ENCODE measurements at places on chromosomes 7 and 10. TPM values are rescaled to one million over a fixed set of nuclear protein-coding genes. Genes with fewer than 3 reads are reported as not detected.

- no peak for DNase-seq
- H3K4me1 ChIP-seq: peaks cover 15% of the 10 kb centered on the region
- H3K4me3 ChIP-seq: no peak overlapping the region
- H3K27me3 ChIP-seq: no peaks in the 10 kb centered on the region
- H3K27ac ChIP-seq: no peak overlapping the region
- peaks cover 6% of the 10 kb centered on the region for H3K36me3 ChIP-seq
These were observed 156.5 kb downstream of the SGMS1 start for GRCh38 chr10:50467209-50467608.

DNA sequence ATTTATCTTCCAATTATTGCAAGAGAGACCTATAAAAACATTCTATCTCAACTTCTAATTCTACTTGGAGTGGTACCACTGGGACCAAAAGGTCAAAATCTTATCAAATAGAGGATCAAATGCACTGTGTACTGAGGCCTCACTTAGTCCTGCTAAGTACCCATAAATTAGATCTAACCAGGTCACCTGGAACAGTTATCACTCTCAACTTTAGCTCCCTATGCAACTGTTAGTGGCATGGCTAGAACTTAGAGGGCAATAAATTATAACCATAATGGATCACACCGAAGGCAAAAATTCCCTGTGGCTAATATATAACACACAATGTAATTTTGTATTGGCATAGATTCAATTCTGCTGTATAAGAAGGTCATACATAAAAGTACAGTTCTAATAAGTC lies 428.9 kb downstream of the PCDH15 start:
- H3K27me3 ChIP-seq: no peaks in the 10 kb centered on the region
- H3K4me3 ChIP-seq: no peak overlapping the region
- no peaks in the 10 kb centered on the region for H3K4me1 ChIP-seq
- H3K36me3 ChIP-seq: no peaks in the 10 kb centered on the region
- no peak overlapping the region for H3K27ac ChIP-seq
- no peak for DNase-seq

DNA sequence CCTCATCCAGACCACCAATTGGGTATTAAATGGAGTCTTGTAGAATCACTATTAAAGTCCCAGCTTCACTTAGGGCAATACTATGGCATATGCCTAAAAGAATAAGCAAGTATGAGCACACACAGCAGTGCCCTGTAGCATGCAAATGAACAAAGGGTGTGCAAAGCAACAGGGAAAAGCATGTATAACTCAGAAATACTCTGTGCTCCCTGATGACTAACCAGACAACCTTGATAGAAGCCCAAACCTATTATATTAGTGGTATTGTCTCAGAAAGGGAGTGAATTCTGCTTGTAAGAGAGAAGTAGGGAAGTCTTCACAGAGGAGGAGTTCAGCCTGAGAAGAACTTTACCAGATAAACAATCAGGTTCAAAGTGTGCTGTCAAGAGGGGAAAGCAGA lies 131.2 kb downstream of the DGKI start:
- H3K4me3 ChIP-seq: no peak overlapping the region
- DNase-seq: no peak
- H3K27ac ChIP-seq: no peak overlapping the region

DNA sequence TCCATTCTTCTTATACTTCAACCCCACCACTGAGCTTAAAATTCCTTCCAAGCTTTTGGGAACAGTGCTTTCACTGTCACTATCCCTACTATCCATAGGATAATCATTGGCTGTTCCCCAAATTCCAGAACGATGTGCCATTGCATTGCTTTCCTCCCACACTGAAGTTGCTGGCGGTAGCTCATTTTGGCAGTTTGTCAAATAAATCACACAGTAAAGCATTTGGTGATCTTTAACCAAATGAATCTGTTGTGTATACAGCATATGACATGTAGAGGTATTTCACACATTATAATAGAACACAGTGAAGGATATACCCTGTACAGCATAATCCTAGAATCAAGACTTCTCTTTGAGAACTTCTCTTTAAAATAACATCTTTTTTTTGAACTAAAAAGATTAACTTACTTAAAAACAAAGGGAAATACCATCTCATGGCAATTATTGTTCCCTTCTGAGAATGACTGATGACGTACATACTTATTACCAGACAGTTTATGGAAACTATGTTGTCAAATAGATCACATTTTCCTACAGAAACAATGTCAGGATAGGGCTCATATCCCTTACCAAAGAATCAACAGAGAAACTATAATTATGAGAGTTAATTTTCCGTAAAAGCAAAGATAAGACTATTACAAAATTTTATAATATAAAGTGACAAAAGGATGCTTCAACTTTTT lies 93.6 kb downstream of the CTNNA3 start:
- H3K27me3 ChIP-seq: no peaks in the 10 kb centered on the region
- H3K36me3 ChIP-seq: no peaks in the 10 kb centered on the region
- no peak overlapping the region for H3K27ac ChIP-seq
- H3K4me3 ChIP-seq: no peak overlapping the region
- H3K4me1 ChIP-seq: peaks cover 16% of the 10 kb centered on the region
- DNase-seq: no peak

DNA sequence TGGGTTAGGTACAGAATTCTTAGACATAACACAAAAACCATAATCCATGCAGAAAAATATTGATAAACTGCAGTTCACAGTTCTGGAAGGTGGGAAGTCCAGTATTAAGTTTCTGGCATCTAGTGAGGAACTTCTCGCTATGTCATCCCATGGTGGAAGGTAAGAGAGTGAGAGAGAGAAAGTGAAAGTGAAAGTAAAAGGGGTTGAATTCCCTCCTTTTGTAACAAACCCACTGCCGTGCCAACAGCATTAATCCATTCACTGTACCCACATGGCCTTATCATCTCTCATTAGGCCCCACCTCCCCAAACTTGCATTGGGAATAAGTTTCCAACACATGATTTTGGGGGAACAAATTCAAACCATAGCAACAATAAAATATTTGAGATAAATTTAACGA lies 17.1 kb downstream of the ZNF485 start:
- no peak overlapping the region for H3K27ac ChIP-seq
- DNase-seq: no peak
- no peaks in the 10 kb centered on the region for H3K27me3 ChIP-seq
- no peaks in the 10 kb centered on the region for H3K4me1 ChIP-seq
- H3K4me3 ChIP-seq: no peak overlapping the region

GRCh38 chr7:34011696-34012095 lies 106.4 kb downstream of the BMPER start:
- no peaks in the 10 kb centered on the region for H3K4me1 ChIP-seq
- H3K27ac ChIP-seq: no peak overlapping the region
- H3K4me3 ChIP-seq: no peak overlapping the region
- H3K36me3 ChIP-seq: no peaks in the 10 kb centered on the region
- peaks cover 4% of the 10 kb centered on the region for H3K27me3 ChIP-seq

DNA sequence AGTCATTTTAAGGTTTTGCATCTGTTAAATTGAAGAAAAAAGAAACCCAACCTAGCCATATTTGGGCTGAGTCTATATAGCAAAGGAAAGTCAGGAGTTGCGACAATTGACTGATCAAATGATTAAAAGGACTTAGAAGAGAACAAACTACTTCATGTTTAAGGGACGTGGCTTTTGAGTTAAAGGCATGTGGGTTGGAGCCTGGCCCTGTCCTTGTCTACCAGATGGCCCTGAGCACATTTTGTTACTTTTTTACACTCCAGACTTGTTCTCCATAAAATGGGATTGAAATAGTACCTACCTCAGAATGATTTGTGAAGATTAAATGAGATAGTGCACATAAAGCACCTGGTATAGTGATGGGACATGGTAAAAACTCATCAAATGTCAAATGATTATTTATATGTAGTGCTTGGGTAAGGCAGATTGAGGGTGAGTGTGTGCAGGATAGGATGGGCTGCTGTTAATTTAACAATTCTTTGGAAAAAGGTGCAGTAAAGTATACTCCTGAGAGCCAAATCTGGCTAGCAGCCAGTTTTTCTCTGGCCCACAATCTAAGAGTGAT lies 168.3 kb downstream of the KIF20B start:
- no peak for DNase-seq
- peaks cover 6% of the 10 kb centered on the region for H3K27me3 ChIP-seq
- no peak overlapping the region for H3K27ac ChIP-seq
- H3K4me1 ChIP-seq: no peaks in the 10 kb centered on the region
- H3K36me3 ChIP-seq: no peaks in the 10 kb centered on the region

DNA sequence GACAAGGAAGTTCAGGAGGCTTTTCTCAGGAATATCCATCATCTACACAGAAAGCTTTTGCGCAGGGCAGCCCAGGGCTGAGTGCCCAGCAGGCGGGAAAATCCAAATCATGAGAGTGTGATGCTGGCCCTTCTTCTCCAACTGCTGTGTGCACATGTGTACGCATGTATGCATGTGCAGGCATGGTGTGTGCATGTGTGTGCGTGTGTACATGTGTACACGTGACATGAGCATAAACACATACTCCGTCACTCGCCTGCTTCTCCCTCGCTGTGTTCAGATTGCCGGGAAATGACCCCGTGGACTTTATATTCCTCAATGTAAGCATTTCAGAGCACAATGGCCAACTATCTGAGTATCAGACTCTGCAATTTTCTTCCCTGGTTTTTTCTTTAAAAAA lies 85.1 kb downstream of the PRPF18 start:
- no peak for DNase-seq
- peaks cover 36% of the 10 kb centered on the region for H3K36me3 ChIP-seq
- peaks cover 33% of the 10 kb centered on the region for H3K4me1 ChIP-seq
- H3K4me3 ChIP-seq: no peak overlapping the region
- peak overlapping the region; percentile 82 for H3K27ac ChIP-seq

GRCh38 chr10:48941427-48942075 lies 1.9 kb upstream of the LRRC18 start:
- no peaks in the 10 kb centered on the region for H3K36me3 ChIP-seq
- no peak overlapping the region for H3K4me3 ChIP-seq
- peaks cover 12% of the 10 kb centered on the region for H3K4me1 ChIP-seq
- DNase-seq: no peak

- DNase-seq: no peak
- H3K4me3 ChIP-seq: no peak overlapping the region
- H3K27me3 ChIP-seq: no peaks in the 10 kb centered on the region
- H3K36me3 ChIP-seq: no peaks in the 10 kb centered on the region
- no peaks in the 10 kb centered on the region for H3K4me1 ChIP-seq
These were observed 224.2 kb upstream of the AUTS2 start for GRCh38 chr7:69374044-69374425.

DNA sequence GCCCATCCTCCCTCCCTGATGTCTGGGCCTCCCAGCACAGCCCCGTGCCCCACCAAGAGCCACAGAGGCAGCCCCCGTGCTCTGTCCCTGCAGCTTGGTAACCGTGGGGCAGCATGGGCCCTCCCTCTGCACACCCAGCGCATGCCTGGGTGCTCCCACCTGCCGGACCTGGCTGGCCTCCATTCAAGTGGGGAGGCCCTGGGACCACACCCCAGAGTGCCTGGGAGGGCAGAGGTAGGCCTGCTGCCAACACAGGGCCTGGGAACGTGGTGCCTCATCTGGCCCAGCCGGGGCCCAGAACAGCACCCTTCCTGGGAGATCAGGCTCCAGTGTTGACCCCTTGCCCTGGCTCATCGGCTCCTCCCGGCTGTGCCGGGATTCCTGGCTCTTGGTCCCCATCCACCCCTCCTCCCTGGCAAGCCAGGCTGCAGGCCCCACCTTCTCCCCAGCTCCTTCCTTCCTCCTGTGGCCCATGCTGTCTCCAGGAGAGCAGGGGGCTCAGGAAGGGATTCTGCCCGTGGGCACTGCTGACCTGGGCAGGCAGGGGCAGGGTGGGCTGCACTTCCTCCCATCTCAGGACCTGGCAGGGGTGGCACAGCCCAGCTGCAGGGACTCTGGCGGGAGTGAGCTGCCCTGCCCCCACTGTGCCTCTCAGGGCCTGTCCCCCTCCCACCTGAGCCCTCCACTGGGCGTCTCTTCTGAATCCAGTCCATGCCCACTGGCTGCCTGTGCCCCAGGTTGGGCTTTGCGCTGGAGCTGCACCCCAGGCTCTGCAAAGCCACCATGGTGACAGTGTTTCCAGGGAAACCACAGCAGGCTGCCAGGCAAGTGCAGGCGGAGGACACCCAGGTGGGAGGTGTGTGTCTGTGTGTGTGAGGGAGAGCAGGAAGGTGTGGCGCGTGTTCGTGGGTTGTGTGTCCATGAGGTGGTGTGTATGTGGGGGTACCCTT lies 32.6 kb downstream of the PWWP2B start:
- H3K27me3 ChIP-seq: no peaks in the 10 kb centered on the region
- no peak for DNase-seq
- H3K27ac ChIP-seq: peak overlapping the region; percentile 79
- H3K4me1 ChIP-seq: peaks cover 10% of the 10 kb centered on the region
- no peak overlapping the region for H3K4me3 ChIP-seq

DNA sequence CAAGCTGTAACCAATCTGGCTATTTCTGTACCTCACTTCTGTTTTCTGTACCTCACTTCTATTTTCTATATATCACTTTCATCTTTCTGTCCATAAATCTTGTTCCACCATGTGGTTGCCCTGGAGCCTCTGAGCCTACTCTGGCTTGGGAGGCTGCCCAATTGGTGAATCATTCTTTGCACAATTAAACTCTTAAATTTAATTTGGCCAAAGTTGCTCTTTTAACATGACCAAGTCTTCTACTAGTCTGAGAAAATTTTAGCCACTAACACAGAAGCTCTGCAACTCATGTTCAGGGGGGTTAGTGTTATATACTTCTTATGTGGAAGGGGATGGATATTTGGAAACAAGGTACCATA lies 503.5 kb downstream of the KIF20B start:
- H3K4me3 ChIP-seq: no peak overlapping the region
- H3K27me3 ChIP-seq: no peaks in the 10 kb centered on the region
- no peaks in the 10 kb centered on the region for H3K4me1 ChIP-seq
- H3K36me3 ChIP-seq: no peaks in the 10 kb centered on the region
- no peak overlapping the region for H3K27ac ChIP-seq

DNA sequence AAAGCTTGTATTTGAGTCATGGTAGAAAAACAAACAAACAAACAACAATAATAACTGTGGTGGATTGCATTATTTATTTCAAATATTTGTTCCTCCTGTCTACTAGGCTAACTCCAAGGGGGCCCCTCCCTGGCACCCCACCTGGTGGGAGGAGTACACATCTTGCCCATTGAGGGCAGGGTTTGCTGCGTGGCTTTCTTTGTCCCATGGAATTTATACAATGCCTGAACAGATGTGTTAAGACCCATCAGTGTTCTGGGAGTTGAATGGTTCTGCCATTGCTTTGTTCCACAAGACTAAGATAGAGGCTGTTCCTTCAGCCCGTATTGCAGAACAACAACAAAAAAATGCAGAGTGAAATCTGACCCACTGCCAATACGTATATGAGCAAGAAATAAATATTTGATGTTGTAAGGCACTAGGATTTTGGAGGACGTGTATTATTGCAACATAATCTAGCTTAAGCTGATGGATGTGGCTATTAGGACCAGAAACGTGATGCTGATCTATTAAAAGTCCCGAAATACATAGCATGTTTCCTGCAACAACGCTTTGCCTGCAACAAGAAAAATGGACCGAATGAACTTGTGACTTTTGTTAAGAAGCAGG lies 119.1 kb upstream of the JCAD start:
- peak overlapping the region; percentile 37 for H3K27ac ChIP-seq
- H3K4me1 ChIP-seq: peaks cover 18% of the 10 kb centered on the region
- H3K27me3 ChIP-seq: peaks cover 3% of the 10 kb centered on the region
- no peak for DNase-seq
- no peak overlapping the region for H3K4me3 ChIP-seq

The FOXI2 gene
- not detected for total RNA-seq

The AGBL3 gene
- 5.5 TPM for total RNA-seq

The URGCP gene
- total RNA-seq: 27.9 TPM

The PON3 gene
- not detected for total RNA-seq

The UNC5B gene
- 1.3 TPM for total RNA-seq
